ENCODE measurements at places on chromosomes 13 and 19.

DNA sequence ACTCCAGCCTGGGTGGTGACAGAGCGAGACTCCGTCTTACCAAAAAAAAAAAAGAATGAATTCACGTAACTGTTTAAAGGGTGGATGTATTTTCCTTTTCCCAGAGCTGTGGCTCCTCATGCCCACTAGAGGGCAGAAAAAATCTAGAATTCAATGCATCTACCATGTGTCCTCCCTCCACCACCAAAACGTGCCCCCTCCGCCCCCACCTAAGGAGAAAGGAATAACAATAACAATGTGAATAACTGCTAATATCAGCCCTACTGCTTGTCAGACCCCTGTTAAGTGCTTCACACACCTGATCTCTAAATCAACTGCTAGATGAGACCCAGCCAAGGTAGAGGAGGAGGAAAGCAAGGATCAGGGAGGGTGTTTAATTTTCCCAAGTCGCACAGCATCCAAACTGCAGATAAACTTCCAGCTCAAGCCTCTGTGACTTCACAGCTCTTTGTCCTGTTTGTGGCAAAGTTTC is 20.2 kb upstream of the PNMA8B start:
- DNase-seq: no peak

DNA sequence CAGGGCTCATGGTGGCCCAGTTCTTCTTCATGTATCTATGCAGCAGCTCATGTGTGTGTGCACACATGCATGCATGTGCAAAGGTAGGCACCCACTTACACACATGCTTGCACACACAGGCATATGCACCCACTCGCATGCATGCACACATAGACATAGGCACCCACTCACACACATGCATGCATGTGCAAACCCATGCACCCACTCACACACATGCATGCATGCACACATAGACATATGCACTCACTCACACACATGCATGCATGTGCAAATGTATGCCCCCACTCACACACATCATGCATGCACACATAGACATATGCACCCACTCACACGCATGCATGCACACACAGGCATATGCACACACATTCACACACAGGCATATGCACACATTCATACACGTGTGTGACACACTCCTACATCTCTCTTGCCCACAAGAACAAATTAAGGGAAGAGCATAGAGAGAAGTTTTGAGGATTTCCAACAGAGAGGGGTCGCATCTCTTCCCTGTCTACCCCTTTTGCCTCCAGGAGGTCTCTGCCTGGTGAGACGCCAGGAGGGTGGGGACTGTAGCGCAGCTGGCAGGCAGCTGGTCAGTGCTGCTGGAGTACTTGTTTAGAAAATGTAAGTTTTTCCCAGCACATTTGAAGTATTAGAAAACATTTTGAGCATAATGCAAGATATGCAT is 63.9 kb upstream of the ARHGEF7 start:
- no peak for DNase-seq

- DNase-seq: no peak
Observed at GRCh38 chr13:108115738-108116137, 99.6 kb downstream of the LIG4 start.

- DNase-seq: no peak
Observed at GRCh38 chr19:29524912-29525831, 622 bp upstream of the VSTM2B start.

- no peak for DNase-seq
Observed at GRCh38 chr19:40744554-40745401, 5.5 kb downstream of the ACTMAP start.

- DNase-seq: no peak
Observed at GRCh38 chr19:10898633-10899032, 27.3 kb downstream of the CARM1 start.

GRCh38 chr19:45897261-45897812 is 5.1 kb downstream of the MYPOP start:
- DNase-seq: no peak

GRCh38 chr19:18292810-18293641 is 11.6 kb upstream of the JUND start:
- DNase-seq: peak; percentile 94

DNA sequence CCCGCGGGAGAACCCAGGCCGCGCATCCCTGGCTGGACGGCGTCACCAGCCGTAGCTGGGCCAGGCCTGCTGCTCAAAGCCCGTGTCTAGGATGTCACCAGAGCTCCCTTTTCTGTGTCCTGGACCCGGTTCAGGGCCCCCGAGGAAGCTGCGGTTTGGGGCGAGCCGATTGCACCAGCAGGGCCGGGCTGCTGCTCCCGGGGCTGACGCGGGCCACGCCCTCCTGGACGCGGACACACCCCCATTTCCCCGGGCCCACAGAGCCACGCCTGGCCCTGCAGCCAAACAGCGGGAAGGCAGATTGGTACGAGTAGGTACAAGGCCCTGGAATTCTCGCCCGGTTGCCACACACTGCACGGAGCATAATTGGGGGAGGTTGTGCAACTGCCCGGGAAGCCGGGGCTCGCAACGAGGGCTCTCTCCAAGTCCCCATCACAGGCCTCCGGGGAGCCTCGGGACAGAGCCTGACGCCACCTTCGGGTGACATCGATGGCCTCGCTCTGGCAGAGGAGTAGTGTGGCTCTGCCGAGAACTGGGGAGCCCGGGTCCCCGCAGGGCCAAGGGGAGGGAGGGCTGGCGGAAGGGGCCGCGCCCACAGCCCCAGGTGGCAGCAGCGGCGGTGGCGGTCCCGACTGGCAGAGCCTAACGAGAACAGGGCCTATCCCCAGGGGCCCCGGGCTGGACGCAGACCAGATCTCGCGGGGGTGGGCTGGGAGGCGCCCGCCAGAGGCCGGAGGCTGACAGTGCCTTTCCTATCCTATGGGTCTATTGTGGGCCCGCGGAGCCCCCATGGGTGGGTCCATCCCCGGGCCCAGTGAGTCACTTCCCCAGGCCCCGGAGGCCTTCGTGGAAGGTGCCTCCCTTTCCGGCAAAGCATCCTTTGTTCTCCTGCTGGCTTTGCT is 23.5 kb downstream of the KCTD15 start:
- peak; percentile 73 for DNase-seq

DNA sequence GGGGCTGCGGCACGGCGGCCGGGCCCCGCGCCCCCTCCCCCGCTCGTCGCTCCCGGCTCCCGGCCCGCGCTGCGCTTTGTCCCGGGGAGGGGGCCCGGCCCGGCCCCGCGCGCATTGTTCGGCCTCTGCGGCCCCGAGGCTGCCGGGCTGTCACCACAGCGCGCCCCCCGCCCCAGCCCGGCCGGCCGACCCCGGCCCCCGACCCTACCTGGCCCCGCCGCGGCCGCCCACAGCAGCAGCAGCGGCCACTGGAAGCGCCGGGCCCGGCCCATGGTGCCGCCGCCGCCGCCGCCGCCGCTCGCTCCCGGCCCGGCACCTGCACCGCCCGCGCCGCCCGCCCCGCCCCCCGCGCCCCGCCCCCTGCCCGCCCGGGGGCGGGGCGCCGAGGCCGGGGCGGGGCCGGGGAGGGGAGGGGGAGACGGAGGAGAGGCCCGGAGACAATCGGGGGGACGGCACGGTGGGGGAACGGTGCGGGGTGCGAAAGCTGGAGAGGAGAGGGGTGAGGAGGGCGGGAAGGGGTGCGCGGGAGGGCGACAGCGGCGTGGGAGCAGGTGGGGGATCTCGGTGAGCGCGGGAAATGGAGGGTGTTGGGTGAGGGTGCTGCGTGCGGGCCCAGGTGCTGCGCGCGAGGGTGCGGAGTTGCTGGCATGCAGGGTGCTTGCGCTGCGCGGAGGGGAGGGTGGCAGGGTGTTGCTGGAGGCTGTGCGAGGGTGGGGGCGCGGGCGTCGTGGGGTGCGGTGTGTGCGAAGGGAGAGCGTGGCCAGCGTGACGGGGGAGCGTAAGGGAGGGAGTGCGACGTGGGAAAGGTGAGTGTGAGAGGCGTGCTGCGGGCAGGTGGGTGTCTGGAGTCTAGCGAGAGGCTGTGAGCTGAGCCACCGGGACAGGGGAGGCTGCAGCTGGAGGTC is at the start of gene CADM4:
TSS of gene CADM4 (minus strand) at position 332 of the 905 bp plus-strand sequence. CDS start at position 272, 60 bp downstream.
- DNase-seq: peak; percentile 50

GRCh38 chr19:45250216-45250831 is 747 bp upstream of the MARK4 start:
- no peak for DNase-seq

DNA sequence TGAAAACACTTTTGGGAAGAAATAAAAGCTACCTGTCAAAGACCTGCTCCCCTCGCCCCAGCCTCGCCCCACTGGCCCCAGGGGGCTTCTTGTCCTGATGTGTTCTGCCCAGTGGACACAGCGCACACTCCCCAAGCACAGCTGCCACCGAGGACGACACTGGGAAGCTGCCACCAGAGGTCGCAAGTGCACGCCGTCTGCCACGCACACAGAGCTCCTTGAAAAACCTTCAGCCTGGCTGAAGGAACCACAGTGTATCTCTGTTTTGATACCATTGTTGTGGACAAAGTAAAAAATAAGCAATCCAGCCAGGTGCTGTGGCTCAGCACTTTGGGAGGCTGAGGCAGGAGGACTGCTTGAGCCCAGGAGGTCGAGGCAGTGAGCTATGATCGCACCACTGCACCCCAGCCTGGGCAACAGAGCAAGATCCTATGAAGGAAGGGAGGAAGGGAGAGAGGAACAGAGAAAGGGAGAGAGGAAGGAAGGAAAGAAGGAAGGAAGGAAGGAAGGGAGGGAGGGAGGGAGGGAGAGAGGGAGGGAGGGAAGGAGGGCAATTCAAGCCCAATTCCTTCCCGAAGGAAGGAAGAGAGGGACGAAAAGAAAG is 57.3 kb downstream of the CEBPG start:
- peak; percentile 74 for DNase-seq

DNA sequence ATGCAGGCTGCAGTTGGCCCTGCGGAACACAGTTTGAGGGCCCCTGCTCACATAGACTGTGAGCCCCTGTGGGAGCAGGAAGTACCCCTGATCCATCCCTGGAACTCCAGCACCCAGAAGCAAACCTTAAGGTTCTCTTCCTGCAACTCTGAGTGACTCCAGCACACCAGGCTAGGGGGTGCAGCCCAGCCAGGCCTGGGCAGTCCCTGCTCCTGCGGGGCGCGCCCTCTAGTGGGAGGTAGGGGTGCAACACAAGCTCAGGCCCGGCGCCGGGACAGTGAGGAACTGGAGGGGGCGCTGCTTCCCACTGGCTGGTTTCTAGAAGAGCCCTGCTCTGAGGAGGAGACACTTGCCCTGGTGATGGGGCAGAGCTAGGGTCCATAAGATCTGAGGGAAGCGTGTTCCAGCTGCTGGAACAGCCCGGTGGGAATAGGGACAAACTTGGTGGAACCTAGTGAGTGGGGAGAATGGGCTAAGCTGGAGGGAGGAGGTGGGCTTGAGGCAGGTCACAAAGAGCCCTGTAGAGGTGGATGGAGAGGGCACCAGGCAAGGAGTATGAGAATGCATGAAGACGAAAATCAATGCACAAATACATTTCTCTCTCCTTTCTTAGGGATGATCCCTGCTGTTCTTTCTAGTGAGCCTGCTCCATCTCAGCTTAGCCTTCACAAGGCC is 5.0 kb downstream of the ZSCAN5A start:
- peak; percentile 51 for DNase-seq

DNA sequence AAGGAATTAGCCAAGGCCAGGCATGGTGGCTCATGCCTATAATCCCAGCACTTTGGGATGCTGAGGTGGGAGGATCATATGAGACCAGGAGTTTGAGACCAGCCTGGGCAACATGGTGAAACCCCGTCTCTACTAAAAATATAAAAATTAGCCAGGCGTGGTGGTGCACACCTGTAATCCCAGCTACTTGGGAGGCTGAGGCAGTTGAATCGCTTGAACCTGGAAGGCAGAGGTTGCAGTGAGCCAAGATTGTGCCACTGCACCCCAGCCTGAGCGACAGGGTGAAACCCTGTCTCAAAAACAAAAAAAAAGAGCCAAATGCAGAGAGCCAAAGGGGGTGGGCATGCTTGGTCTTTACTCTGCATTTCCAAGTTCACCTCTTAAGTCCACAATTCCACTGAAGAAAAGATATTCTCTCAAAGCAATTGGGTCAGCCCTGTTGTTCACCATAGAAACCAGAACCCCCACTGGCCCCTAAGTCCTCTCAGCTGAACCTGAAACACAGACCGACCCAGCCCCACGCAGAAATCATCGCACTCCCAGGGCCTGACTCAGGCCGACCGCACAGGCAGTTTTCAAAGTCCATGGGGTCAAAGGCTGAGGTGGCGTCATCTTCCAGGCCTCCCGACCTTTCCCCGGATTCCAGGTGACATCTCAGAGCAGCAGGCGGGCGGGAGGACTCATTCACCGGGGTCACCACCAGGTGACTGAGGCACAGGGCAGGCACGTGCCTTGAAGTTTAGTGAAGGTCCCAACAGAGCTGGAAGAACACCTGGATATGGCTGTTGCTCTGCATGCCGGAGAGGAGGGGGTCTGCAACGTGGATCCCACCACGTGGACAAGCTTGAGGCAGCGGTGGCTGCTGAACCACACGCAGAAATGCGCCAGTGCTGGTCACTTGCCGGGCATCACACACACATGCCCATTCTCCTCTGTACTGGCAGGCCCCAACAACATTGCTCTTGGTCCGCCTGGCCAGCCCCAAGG is 33.1 kb downstream of the SLC25A42 start:
- DNase-seq: no peak

GRCh38 chr13:108227651-108228272 is 9.6 kb downstream of the ABHD13 start:
- no peak for DNase-seq

DNA sequence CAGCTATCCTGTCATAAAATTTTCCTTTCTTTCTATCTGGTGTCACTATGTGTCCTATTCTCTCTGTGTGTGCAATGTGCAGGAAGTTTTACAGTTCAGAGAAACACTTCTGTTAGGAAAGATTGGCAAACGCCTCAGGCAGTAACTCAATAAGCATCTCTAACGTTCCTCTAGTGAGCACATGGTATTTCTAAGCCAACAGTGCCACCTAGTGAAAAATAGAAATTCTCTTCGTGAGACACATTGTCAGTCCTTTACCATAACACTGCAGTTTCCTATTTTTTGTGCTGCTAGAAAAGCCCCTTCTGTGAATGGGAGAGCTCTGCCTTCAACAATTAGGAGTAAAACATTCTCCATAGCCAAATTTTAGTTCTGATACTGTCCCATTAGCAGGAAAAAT is 50.7 kb downstream of the ZNF723 start:
- no peak for DNase-seq

GRCh38 chr13:112255550-112256120 is 120.5 kb upstream of the SPACA7 start:
- DNase-seq: no peak

GRCh38 chr19:9362905-9363304 is at the start of gene ZNF177:
TSS of gene ZNF177 (plus strand) at chr19:9363013. CDS start at chr19:9378312, 15,299 bp downstream.
- no peak for DNase-seq

Data from ovary (tissue), 10 donors.